CD4-positive, CD25-positive, alpha-beta regulatory T cell (primary cell): ENCODE measurements at places on chromosomes 5 and 9.

- no peak for DNase-seq
These were observed 17.6 kb downstream of the NREP start for GRCh38 chr5:111739416-111739815.

DNA sequence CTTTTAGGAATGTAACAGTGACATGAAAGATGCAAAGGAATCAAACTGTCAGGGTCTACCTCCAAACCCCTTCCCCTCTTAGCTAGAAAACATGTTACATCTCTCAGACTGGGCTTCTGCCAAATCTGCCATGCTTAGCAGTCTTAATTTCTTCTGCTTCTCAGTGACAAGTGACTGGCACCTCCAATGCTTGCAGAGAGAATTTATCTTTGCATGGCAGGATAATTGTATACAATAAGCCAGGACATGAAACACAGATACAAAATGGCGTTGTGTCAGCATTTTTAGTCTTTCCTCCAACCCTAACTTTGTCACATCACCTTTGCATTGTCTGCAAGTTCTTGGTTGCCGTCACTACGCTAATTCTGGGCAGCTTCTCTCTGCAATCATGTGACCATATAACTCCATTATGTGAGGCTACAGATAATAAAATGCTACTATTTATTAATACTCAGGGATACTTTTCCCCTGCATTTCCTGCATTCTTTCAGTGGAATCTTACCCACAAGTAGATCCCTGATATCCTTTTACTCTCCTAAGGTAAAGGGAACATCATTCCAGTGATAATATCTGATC lies 89.8 kb downstream of the PLCXD3 start:
- no peak for DNase-seq

DNA sequence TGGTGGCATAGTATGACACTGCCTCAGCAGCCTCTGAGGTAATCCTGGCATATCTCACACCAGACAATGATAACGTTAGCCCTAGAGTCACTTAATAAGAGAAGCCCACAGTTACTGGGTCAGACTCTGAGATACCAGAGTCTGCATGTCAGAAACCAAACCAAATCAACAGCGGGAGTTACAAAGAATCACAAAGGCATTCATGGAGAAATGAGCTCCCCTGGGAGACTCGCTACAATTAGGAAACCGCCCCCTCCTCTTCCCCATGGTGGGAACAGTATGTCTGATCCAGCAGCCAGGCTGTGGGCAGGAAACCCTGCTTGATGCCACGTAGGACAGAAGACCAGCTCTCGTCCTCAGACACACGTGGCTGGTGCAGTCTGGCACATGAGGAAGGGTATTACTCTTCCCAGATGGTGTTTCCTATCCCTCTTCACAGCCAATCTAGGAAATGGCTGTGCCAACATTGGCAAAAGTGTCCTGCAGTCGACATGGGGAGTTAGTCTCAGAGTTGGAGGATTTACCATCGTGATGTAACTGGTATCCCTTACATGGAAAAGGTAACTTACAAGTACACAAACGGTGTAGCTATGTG lies 485.4 kb downstream of the ZNF608 start:
- no peak for DNase-seq

DNA sequence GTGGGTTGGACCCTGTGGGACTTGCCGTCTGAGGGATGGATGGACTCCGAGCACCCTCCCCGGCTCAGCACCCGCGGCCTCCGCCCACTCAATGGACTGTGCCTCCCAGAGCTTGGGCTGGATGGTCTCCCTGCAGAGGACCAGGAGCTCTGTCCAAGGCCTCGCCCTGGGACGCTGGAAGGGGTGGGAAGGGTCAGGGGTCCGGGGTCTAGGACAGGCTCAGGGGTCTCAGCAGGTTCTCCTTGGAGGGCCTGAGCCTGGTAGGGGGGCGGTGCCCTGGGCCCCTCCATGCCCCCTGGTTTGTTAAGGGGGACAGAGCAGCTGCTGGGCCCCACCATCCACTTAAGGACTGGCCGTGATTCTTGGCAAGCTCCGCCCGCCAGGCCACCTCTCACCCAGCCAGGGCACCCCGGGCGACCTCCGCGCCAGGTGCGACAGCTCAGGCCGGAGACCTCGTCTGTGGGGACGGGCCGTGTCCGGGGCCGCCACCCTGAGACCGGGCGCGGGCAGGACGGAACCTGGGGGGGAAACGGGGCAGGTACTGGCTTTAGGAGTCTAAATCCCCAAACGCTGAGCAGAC lies 29.2 kb downstream of the EXOC3 start:
- DNase-seq = no peak

GRCh38 chr9:68705531-68706362 lies 707 bp downstream of the PIP5K1B start:
- DNase-seq = peak; percentile 55

- no peak for DNase-seq
These were observed 1176.3 kb downstream of the CDH18 start for GRCh38 chr5:18811661-18812060.

GRCh38 chr9:134186471-134187109 lies 22.2 kb upstream of the RNU6ATAC start:
- DNase-seq = no peak

DNA sequence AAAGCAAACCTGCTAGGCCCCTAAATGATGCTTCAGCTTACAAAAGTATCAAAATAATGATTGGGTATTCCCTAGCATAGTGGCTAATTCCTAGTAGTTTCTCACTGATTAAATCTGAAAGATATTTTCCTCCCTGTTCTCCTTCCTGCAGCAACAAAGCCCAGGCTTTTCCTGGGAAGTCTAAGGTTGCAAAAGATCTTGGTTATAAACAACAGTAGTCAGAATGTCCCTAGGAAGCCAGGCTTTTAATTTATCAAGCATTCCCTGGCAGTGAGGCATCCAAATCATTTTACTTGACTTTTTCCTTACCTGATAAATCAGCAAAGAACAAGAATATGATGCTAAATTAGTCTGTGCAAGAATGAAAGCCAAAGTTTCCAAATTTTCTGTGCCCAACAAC lies 272.0 kb downstream of the PDE4D start:
- no peak for DNase-seq

- DNase-seq = no peak
These were observed 672.8 kb downstream of the ACTL7B start for GRCh38 chr9:108182950-108183381.

GRCh38 chr5:78006449-78006848 lies 230.3 kb upstream of the TBCA start:
- DNase-seq = no peak

DNA sequence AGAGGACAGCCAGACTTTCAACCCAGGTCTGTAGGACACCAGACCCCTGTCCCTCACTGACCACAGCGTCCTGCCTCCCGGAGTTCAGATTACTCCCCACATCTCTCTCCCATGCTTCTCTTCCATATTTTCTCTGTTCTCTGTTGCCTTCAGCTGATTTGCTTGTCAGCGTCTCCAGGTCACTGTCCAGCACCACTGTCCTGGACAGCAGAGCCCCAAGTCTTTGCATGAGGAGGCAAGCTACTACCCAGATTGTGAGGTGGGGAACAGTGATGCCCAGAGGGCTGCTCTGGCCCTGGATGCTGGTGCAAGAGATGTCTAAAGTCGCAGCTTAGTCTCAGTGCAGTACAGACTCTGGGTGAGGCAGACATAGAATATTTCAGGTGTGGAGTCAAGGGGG lies 48.0 kb upstream of the C5orf58 start:
- no peak for DNase-seq

GRCh38 chr5:158464383-158464782 lies 605.4 kb upstream of the CLINT1 start:
- no peak for DNase-seq

- no peak for DNase-seq
These were observed 1145.0 kb downstream of the MAT2B start for GRCh38 chr5:164650427-164650826.

GRCh38 chr5:171634511-171634910 lies 151.1 kb upstream of the SMIM23 start:
- no peak for DNase-seq

DNA sequence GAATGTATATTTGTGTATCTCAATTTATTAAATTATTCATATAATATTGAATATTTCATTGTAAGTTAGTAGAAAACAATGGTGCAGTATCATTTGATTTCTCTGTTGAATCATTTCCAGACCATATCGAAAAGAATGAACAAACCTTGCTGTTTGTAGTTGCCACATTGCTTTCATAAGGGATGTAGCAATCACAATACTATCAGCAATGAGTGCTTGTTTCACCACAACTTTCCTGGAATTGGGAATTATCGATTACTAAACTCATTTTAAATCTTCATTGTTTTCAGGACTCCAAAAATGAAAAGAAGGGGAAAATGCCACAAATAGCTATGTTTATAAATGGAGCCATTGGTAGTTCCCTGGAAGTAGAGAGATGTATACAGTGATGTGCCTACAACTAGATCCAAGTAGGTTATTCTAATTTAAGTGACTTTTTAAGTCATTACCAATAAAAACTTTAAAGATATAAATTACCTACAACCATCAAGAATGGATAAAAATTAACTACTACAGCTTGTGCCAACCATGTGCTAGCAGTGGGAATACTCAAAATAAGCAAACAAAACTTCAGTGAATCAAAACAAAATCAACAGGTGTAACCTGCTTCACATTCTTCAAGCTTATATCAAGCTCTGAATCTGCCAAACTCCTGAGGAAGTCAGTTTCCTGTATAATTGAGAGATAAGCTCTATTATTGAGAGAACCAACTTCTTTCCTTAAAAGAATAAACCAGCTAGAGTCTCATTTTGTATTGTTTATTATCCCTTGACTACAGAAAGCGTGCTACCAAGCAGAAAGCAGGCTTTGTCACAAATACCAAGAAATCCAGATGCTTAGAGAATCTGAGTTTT lies 358.6 kb downstream of the ADGRV1 start:
- no peak for DNase-seq

GRCh38 chr9:92312887-92313623 lies 12.1 kb downstream of the NOL8 start:
- no peak for DNase-seq

- DNase-seq = no peak
These were observed 1.2 kb upstream of the AOPEP start for GRCh38 chr9:94725293-94725692.

DNA sequence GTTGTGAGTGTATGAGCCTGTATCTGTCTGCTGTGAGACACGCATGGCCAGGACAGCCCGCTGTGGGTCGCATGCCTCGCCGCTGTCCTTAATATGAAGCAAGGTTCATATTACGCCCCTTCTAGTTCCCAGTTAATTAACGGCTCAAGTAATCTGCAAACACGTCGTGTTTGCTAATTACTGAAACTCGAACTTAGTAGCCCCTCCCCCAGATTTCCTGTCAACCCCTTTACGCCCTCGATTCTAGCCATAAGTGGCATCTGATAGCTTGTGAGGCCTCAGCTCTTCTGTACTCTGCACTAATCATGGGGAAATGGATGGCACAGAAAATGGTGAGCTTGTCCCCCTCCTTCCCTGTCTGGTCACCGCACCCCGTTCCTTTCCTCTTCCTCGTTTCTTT lies 116.9 kb upstream of the OTULINL start:
- peak; percentile 37 for DNase-seq

DNA sequence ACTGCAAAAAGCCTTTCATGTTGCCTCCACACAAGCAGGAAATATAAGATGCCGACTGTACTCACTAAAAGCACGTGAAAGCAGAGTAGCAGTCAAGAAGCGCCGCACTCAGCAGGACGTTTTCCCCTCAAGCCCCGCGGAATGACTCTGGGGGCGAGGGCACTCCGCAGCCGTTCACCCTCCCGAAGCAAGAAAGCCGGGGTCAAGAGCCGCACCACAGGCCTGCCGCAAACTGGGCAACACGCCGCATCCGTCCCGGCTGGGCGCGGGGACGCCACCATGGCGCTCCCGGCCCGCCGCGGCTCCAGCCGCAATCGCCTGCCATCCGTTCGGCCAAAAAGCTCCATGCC lies 364 bp downstream of the RPS6 start:
- peak; percentile 70 for DNase-seq

DNA sequence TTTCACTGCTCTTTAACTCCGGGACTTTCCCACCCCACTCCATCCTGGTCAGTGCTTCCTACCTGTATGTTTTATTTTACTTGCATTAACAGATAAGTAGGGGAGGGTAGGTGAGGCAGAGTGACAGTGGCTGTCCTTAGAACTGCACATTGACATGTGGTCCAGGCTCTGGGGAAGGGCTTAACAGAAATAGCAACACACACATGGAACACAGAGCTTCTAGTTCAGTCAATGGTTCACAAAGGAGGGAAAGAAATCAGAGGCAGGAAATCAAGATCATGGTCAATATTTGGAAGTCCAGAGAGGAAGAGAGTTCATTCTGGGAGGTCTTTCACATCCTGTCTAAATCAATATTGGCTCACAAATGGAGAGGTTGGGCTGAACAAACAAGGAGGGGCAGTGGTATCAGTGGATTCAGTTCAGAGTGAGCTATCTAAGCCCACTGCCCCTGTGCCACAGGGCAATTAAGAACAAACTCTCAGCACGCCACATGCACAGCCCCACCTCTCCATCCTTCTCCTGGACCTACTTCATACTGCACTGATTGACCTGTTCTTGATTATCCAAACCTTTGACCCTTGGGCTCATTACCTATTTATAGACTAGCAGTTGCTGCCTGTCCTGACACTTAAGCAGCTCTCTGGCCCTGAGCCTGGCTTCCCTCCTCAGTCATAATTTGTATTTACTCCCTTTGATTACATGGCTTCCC lies 6.2 kb upstream of the VPS13A start:
- DNase-seq = no peak

- peak; percentile 47 for DNase-seq
These were observed 4.9 kb downstream of the MRPL22 start for GRCh38 chr5:154945695-154946301.

DNA sequence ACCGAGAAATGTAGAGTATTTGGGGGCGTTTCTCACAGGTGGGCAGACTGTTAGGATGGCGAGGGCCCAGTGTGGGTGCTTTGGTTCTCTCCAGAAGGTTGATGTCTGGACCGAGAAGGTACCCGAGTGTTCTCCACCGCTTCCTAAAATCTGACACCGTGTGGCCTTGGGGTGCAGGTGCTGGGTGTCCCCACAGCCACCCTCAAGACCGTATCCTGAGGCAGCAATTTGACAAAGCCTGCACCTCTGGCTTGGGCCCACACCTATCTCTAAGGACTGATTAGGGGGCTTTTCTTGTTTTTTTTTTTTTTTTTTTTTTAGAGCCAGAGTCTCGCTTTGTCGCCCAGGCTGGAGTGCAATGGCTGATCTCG lies 1.3 kb downstream of the PPP1R26 start:
- no peak for DNase-seq
